CD4-positive, CD25-positive, alpha-beta regulatory T cell (primary cell): ENCODE measurements at places on chromosomes 5 and 9. TPM values are rescaled to one million over a fixed set of nuclear protein-coding genes. Genes with fewer than 3 reads are reported as not detected.

Gene FST
- not detected for polyA plus RNA-seq

Gene DAB2
- polyA plus RNA-seq, result not detected

Gene MARCOL
- polyA plus RNA-seq, result not detected

Gene SRD5A1
- 6.3 TPM for polyA plus RNA-seq

Gene SPINK7
- not detected for polyA plus RNA-seq

Gene ZFP2
- polyA plus RNA-seq, result 0.23 TPM

Gene DNM1
- polyA plus RNA-seq, result not detected

Gene PCDHA11
- polyA plus RNA-seq, result not detected

Gene CCNO
- polyA plus RNA-seq, result not detected

Gene RRAGA
- 124 TPM for polyA plus RNA-seq

Gene COL5A1
- not detected for polyA plus RNA-seq

Gene ADAMTS16
- polyA plus RNA-seq, result not detected

Gene HAVCR2
- 9.7 TPM for polyA plus RNA-seq

Gene DIRAS2
- polyA plus RNA-seq, result not detected

Gene TAS2R1
- not detected for polyA plus RNA-seq

Gene S1PR3
- not detected for polyA plus RNA-seq

Gene MUSK
- not detected for polyA plus RNA-seq

Gene KCNV2
- polyA plus RNA-seq, result not detected

Gene C9orf50
- not detected for polyA plus RNA-seq

Gene CRAT
- 8.7 TPM for polyA plus RNA-seq

Gene ACTBL2
- polyA plus RNA-seq, result not detected

Gene PCDHA13
- polyA plus RNA-seq, result not detected

Gene GLRA1
- not detected for polyA plus RNA-seq

Gene INSL6
- polyA plus RNA-seq, result not detected

Gene NFIB
- not detected for polyA plus RNA-seq

Gene TMEM232
- polyA plus RNA-seq, result 1.9 TPM

Gene PCDHB15
- polyA plus RNA-seq, result not detected

Gene SOX30
- 0.50 TPM for polyA plus RNA-seq

Gene WNT8A
- polyA plus RNA-seq, result not detected

Gene ARL14EPL
- polyA plus RNA-seq, result not detected

Gene FOXD4L4
- polyA plus RNA-seq, result not detected

Gene PCDHA6
- polyA plus RNA-seq, result not detected

Gene CERCAM
- polyA plus RNA-seq, result not detected

Gene SREK1
- polyA plus RNA-seq, result 19.5 TPM

Gene KLHL3
- polyA plus RNA-seq, result 5.7 TPM

Gene PTGER4
- 20.9 TPM for polyA plus RNA-seq
